ENCODE measurements at places on chromosomes 4 and X.

- no peak for DNase-seq
- no peaks in the 10 kb centered on the region for H3K27me3 ChIP-seq
- H3K4me1 ChIP-seq = no peaks in the 10 kb centered on the region
- H3K36me3 ChIP-seq = no peaks in the 10 kb centered on the region
- H3K4me3 ChIP-seq = no peak overlapping the region
Observed at GRCh38 chr4:41436419-41436818, 101.5 kb upstream of the LIMCH1 start.

DNA sequence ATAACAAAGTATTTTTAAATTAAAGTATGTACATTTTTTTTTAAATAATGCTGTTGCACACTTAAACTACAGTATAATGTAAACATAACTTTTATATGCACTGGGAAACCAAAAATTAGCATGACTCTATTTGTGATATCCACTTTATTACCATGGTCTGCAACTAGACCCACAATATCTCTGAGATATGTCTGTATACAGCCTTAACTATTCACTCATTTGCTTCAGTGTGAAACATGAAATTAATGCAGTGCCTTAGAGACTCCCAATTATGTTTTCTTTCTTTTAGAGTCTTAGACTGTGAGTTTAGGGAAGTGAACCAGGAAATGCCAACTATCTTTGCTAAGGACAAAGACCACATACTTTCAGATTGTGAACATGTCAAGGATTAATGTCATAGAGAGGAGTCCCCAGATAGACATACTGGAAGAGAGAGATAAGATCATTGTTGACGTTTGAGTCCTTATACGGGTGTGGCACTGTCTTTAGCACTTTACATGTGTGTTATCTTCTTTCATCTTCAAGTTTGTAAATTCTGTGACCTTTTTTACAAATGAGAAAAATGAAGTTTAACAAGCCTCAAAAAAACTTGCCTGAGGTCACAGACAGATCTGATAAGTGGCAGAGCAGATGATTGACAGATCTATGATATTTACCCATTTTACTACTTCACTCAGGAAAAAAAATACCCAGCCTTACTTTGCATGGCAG, 23.2 kb downstream of the CXorf58 start:
- H3K36me3 ChIP-seq = no peaks in the 10 kb centered on the region
- DNase-seq = no peak
- H3K27ac ChIP-seq = no peak overlapping the region
- H3K27me3 ChIP-seq = no peaks in the 10 kb centered on the region
- H3K4me1 ChIP-seq = no peaks in the 10 kb centered on the region

- H3K4me3 ChIP-seq = no peak overlapping the region
- peaks cover 39% of the 10 kb centered on the region for H3K27me3 ChIP-seq
- H3K4me1 ChIP-seq = no peaks in the 10 kb centered on the region
- DNase-seq = no peak
- H3K36me3 ChIP-seq = no peaks in the 10 kb centered on the region
Observed at GRCh38 chrX:76253432-76253831, 80.6 kb downstream of the PBDC1 start.

DNA sequence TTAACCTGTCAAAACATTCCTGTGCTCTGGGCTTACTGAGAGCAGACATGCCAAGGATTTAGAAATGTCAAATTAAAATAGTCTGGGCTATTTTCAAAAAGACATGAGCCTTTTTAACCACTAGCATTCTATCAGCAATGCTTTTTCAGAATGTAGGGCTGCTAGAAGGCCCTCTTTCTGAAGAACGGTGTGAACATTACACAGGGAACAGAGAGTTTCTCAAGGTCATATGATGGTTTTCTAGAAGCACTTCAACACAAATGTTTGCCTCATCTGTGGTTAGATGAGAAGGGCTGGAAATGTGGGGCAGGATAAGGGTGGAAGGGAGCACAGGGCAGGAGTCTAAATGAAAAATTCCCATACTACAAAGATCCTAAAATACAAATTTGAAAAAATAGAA, 39.3 kb downstream of the GRIA3 start:
- no peak for DNase-seq
- no peaks in the 10 kb centered on the region for H3K36me3 ChIP-seq
- no peak overlapping the region for H3K4me3 ChIP-seq
- no peaks in the 10 kb centered on the region for H3K4me1 ChIP-seq

DNA sequence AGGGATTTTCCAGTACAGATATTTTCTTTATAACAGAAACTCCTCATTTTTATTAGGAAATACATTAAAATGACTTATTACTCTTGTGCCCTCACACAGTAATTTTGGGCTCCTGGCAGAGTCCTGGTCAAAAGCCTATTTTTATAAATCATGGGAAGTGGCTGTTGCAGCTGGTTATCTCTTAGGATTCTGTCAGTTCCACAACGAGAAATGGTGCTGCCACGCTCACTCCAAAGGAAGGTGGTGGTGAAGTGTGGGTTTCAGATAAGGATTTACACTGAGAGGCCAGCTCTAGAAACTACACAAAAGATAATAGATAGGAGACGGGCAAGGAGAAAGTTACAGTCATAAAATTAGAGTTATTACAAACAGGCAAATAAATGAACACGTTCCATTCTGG, 159.2 kb upstream of the FAM241A start:
- no peaks in the 10 kb centered on the region for H3K36me3 ChIP-seq
- no peaks in the 10 kb centered on the region for H3K4me1 ChIP-seq
- no peak overlapping the region for H3K4me3 ChIP-seq
- no peaks in the 10 kb centered on the region for H3K27me3 ChIP-seq
- DNase-seq = no peak

DNA sequence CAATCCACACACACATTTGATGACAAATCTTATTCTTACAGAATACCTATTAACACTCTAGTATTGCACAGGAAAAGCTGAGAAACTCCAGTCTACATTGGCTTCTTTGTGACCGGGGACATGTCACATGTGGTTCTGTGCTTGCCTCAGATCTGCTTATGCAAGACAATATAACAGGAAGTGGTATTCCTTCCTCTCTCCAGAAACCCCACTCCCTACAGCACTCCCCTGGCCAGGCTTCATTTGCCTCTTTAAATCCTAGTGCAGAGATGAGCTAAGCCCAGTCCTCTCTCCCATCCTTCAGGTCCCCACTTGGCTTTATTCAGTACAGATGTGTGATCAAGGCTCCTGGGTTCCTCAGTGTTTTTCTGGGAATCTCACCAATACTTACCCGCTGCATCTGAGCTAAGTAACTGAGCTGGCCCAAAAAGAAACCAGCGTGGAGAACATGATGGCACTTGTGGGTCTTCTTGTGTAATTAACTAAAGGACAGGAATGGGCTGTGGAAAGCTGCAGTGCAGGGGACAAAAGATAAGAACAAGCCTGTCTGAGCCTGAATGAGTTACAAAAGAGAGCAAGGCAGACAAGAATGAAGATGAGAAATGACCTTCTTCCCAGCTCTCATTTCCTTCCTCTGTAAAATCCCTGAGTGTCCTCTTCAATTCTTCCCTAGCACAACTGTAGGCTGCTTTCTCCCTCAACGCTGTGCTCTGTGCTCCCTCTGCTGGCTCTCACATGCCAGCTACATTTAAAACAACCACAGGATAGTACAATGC, 105.6 kb downstream of the HNRNPD start:
- peak overlapping the region; percentile 37 for H3K27ac ChIP-seq
- DNase-seq = peak; percentile 53

DNA sequence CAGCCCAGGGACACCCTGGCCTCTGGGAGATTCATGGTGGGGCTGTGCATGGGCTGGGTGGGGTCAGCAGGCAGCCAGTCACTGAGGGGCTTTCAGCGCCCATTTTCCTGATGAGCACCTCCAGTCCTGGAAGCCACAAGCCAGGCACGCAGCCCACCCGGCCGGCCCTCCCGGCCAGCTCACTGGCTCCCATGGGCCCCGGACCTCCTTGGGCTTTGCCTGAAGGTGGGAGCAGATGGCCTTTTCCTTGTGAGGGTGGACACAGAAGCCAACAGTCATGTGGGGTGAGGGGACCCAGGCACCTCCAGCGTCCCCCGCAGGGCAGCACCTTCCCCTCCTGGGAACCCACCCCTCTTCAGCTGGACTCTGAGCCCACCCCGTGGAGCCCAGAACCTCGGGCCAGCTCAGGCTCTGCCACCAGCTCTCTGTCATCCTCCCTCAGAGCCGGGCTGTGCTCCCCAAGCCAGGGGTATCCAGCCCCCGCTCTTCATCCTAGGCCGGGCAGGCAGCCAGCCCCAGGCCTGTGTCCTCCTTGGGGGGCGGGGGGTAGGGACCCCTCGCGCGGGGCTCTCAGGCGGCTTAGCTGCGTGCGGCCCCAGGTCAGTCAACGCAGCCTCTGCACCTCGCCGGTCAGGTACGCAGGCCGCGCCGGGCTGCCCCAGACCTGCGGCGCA, 798 bp upstream of the FGFR3 start:
- no peak for DNase-seq
- peak overlapping the region; percentile 79 for H3K4me3 ChIP-seq
- H3K27ac ChIP-seq = no peak overlapping the region
- peaks cover 16% of the 10 kb centered on the region for H3K27me3 ChIP-seq
- no peaks in the 10 kb centered on the region for H3K36me3 ChIP-seq

GRCh38 chr4:99652596-99653436, 4.8 kb downstream of the C4orf54 start:
- H3K36me3 ChIP-seq = no peaks in the 10 kb centered on the region
- no peak overlapping the region for H3K4me3 ChIP-seq
- no peak overlapping the region for H3K27ac ChIP-seq
- no peaks in the 10 kb centered on the region for H3K27me3 ChIP-seq
- no peak for DNase-seq
- no peaks in the 10 kb centered on the region for H3K4me1 ChIP-seq

GRCh38 chrX:43559644-43560043, 96.5 kb upstream of the MAOA start:
- no peaks in the 10 kb centered on the region for H3K4me1 ChIP-seq
- no peaks in the 10 kb centered on the region for H3K36me3 ChIP-seq
- no peak overlapping the region for H3K27ac ChIP-seq
- no peak overlapping the region for H3K4me3 ChIP-seq
- DNase-seq = no peak

DNA sequence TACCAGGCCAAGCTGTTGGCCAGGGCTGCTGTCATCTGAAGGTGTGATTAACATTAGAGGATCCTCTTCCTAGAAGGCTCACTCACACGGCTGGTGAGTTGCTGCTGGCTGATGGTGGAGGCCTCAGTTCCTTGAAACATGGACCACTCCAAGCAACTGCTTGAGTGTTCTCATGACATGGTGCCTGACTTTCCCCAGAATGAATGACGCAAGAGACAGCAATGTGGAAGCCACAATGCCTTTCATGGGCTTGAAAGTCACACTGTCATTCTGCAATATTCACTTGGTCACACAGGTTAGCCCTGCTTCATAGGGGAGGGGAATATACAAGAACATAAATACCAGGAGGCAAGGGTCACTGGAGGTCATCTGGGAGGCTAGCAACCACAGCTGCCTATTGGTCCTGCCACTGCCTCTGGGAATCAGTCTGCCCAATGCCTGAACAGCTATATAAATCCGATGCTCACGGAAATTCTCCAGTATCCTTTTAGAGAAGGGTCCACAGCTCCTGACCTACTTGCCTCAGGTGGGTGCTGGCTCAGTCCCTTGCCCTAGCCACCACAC, 97.1 kb upstream of the MAML3 start:
- no peak overlapping the region for H3K4me3 ChIP-seq
- DNase-seq = no peak
- H3K36me3 ChIP-seq = no peaks in the 10 kb centered on the region
- H3K27me3 ChIP-seq = no peaks in the 10 kb centered on the region

DNA sequence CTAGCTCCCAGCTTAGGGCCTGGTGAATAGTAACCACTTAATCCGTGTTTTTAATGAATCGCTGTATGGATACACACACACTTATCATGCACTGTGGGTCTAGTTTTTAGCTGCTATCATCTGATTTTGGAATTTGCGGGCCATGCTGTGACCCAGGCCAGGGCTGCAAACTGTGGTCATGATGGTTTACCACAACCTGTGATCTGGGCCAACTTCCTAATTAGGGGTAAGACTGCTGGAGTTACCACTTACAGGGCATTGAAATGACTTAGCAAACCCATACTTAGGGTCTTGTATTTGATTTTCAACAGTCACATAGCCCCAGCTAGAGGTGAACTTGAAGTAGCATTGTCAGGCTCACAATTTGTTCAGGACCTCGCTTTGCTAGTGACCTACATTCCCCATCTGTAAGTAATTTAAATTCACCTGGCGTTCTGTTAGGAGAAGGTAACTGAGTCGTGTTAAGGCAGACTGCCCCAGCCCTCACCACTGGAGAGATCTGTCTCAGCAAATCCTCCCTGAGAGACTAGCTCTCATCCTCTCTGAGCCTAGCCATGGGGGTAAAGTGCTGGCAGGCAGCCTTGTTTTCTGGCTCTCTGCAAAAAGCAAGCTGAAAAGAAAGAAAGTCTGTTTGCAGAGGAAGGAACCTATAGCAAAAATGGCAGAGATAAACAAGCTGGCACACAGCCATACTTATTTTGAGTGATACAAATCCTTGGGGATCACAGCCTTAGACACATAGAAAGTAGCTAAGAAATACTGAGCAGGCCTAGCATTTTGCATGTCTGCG, 33.8 kb upstream of the EGFL6 start:
- no peak overlapping the region for H3K27ac ChIP-seq
- H3K36me3 ChIP-seq = no peaks in the 10 kb centered on the region
- no peak overlapping the region for H3K4me3 ChIP-seq
- H3K4me1 ChIP-seq = no peaks in the 10 kb centered on the region

GRCh38 chr4:141896687-141897086, 260.3 kb downstream of the IL15 start:
- no peaks in the 10 kb centered on the region for H3K36me3 ChIP-seq
- H3K27ac ChIP-seq = no peak overlapping the region
- H3K4me3 ChIP-seq = no peak overlapping the region
- H3K27me3 ChIP-seq = no peaks in the 10 kb centered on the region
- DNase-seq = no peak

- H3K4me3 ChIP-seq = no peak overlapping the region
- H3K27ac ChIP-seq = no peak overlapping the region
- H3K4me1 ChIP-seq = no peaks in the 10 kb centered on the region
Observed at GRCh38 chrX:21632027-21632426, 26.1 kb downstream of the KLHL34 start.

DNA sequence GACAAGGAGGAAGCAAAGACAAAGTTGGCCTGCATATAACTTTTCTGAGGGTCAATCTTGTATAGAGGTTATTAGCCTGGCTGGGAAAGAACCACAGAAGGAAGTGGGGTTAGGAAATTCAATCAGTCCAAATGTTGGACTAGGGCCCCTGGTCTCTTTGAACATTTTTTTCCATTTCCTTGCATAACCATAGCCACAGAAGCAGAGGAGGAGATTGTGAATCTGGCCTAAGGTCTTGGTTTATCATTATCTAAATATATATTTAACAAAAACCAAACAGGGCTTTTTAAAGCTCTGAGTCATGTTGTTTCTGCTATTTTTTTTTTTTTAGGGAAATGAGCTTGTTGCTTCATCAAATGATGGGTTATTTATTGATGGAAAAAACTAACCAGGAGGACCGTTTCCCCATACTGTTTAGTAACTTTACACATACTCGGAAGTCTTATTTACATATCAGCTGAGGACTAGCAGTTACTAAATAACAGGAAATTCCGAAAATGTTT, 97.7 kb upstream of the ACSL4 start:
- H3K36me3 ChIP-seq = no peaks in the 10 kb centered on the region
- no peak overlapping the region for H3K4me3 ChIP-seq
- peaks cover 45% of the 10 kb centered on the region for H3K27me3 ChIP-seq
- no peak for DNase-seq
- no peaks in the 10 kb centered on the region for H3K4me1 ChIP-seq
- H3K27ac ChIP-seq = no peak overlapping the region

All from breast epithelium (tissue), 4 donors.